ENCODE measurements at places on chromosomes 7 and 10.

DNA sequence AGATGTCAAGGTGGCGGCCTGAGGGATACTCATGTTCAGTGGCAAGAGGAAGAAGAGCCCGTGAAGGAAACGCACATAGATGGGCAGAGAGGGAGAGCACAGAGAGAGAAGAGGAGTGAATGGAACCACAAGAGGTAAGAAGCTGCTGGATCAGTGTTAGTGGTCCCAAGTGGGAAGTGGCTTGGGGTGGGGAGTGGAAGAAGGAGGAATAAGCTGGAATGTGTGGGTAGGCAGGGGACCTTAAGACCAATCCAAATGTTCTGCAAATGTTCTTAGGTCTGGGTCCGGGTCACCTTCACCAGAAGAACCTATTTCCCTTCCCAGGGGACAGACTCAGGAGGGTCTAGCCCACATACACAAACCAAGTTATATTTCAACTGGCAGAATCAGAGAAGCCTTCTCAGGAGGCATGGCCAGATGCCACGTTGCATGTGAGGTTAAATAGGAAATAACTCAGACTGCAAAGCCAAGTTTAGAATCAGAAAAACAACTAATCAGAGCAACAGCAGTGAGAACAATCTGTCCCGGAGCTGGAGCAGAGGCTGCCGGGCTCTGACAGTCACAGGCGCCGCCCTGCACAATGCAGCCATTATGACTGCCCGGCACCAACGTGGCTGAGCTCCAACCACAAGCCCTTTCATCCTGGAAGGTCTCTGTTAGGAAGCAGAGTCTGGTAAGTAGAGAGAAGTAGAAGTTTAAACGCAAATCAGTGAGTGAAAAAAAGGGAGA, 78.6 kb upstream of the ARMC3 start:
- no peak for DNase-seq

DNA sequence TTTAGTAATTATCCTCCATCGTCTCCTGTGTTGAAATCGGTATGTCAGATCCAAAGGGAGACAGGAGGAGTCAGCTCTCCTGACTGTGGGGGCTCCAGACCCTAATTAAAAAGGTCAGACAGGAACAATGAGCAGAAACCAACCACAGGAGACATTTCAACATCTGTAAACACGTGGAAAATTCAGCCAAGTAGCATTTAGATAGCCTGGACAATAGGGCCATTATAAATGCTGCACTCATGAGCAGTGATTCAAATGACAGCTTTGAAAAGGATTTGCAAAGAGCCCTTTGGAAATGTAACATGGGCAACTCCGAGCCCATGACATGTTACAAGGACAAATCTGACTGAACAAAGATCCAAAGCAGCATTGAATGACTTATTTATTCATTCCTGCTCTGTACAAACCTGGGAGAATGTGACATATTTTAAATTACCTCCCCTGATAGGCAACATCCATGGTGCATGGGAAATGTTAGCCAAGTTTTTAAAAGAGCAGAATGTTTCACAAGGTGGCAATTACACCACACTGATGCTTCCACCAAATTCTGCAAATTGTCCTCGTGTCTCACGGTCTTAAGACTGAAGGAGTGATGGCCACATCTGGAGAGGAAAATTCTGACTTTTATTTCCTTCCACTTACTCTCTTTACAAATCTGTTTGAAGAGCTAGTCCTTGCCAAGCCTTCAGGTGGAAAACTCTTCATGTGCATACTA, 113.3 kb upstream of the KMT2E start:
- DNase-seq = no peak

DNA sequence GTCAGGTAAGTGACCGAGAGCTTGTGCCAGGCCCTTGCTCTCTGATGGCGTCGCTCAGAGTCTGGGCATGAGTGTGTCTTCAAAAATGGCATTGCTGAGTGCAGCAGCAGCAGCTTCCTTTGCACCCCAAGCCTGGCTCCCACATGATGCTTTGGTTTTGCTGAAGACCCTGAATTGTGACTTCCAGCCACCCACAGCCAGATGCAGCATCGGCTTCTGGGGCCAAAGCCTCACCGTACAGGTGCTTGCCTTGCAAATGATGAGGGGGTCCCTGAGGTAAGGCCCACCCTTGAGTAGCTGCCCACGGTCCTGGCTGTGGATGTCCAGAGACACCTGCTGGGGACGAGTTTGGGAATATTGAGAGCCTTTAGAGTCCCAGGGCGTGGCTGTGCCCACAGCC, 57.9 kb downstream of the JAKMIP3 start:
- DNase-seq = no peak

DNA sequence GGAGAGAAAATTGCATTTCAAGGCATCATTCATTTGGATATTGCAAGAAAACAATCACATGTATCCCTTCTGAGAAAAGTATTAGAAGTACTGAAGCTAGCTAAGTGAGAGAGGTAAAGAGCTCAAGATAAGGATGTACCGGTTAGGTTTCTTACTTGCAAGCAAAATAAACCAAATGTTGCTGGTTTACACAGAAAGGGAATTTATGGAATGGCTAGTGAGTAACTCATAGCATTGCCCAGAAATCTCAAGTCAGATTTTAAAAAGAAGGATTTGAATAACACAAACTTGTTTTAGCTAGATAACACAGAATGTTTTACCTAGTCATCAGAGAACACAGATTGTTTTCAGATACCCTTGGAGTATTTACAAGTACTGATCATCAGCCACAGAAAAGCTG, 30.6 kb downstream of the KLHL7 start:
- no peak for DNase-seq

DNA sequence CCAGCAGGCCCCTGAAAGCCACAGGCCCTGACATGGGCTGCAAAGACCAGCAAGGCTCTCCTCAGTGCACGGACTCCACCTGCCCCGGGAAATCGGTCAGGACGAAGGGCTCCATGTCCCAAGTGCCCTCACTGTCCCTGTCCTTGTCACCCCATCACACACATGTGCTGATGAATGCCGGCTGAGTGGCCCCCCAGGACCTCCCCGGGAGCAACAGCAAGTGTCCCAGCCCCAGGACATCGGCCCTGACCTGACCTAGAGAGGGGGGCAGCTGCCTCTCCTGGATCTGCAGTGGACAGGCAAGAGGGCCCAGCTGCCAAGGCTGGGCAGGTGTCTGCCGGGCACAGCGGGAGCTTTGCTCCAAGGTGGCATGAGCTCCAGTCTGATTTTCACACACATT, 49.8 kb downstream of the STK32C start:
- no peak for DNase-seq

GRCh38 chr7:70317356-70317755, 719.1 kb downstream of the AUTS2 start:
- DNase-seq = no peak

GRCh38 chr10:71076473-71077142, 135.8 kb upstream of the UNC5B start:
- DNase-seq = peak; percentile 83

DNA sequence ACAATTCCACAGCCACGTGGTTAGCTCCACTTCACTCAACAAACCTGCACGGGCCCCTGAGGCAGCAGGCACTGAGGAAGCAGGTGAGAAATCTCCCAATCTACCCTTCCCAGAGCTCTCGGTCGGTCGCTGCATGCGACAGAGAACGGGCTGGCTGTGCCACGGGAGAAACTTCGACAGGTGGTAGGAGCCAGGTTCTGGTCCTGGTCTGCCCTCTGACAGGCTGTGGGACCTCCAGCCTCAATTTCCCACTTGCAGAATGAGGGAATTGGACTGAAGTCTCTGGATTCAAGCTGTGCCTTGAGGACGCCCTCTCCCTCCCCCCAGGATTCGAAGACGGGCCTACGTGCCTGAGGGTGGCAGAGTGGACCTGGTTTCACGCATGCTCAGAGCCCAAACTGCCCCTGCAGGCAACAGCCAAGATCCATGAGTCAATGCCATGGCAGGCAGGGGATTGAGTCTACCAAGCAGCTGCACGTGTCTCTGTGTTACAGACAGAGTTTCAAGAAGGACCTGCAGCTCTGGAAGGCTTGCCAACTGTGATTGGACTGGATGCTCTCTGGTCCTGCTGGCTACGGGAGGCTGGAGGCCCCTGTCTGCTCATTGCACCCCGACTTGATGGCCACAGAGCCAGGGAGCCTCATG, 215.0 kb downstream of the USP6NL start:
- DNase-seq = peak; percentile 87

GRCh38 chr7:103048833-103049232, 25.8 kb downstream of the FBXL13 start:
- DNase-seq = no peak

- DNase-seq = no peak
These were observed 34.8 kb upstream of the ARHGAP22 start for GRCh38 chr10:48639632-48640031.

DNA sequence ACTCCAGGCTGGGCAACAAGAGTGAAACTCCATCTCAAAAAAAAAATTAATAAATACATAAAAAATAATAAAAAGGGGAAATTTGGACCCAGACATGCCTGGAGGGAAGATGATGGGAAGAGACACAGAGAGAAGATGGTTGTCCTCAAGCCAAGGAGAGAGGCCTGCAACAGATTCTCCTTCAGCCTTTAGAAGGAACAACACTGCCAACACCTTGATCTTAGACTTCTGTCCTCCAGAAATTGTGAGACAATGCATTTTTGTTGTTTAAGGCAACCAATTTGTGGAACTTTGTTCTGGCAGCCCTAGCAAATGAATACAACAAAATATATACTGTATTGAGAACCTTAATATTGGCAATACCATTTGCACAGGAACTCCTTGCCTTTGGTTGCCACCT, 180.3 kb upstream of the TNS3 start:
- DNase-seq = no peak

GRCh38 chr10:4048236-4048864, 263.3 kb upstream of the KLF6 start:
- no peak for DNase-seq

- DNase-seq = no peak
These were observed 227.2 kb upstream of the KIAA1217 start for GRCh38 chr10:23981520-23982309.

- no peak for DNase-seq
These were observed 39.7 kb upstream of the HPS1 start for GRCh38 chr10:98486421-98486820.

DNA sequence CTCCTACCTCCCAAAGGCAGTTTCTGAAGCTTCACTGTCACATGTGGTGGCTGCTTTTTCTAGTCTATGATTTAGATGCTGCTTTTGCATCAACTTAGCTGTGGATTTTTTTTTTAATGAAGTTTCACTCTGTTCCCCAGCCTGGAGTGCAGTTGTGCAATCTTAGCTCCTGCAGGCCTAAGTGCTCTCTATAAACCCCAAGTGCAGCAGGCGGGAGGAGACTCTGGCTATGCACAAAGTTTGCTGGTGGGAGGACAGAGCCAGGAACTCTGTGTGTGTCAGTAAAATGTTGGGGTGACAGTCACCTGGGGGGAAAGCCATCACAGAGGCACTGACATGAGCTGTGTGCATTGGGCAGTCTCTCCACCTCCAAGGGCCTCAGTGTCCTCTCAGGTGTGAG, 138.8 kb upstream of the FAM20C start:
- peak; percentile 45 for DNase-seq

DNA sequence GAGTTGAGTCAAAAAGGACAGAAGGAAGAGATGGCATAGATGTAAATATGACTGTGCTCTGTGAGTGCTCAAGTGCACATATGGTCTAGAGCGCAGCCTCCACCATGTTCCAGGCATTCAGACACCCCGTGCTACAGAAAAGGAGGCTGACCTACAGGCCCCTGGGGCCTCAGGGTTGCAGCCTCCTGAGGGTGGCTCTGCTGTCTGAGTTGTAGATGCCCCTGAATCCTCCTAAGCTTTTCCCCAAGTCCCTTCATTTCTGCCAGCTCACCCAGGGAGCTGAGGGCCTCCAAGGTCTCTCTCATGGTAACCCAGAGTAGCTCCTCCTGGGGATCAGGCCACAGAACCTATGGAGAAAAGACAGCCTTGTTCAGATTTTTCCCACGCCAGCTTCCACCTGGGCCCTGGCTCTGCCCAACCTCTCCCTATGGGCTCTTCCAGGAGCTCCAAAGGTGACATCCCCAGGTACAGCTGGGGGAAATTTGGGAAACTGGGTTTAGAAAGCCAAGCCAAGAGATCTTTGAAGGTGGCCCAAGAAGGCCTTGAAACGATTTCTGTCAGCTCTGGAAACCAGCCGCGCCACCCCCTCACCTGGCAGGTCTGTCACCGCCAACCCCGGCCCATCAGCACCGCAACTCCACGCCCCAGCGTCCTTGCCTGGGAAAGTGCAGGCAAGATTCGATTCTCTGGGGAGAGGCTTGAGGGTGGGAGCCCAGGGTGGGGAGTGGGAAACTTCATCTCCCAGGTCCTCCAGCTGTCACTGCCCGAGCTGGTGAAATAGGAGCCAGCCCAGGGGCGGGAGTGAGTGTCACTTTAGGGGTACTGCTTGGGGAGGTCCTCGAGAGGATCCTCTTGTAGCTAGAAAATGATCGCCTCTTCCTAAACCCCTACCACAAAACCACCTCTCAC, 2.4 kb downstream of the ZNF467 start:
- DNase-seq = no peak

- no peak for DNase-seq
These were observed 2.2 kb downstream of the DLX6 start for GRCh38 chr7:97007583-97007861.

- no peak for DNase-seq
These were observed 126.9 kb downstream of the SLC16A9 start for GRCh38 chr10:59582780-59583179.

DNA sequence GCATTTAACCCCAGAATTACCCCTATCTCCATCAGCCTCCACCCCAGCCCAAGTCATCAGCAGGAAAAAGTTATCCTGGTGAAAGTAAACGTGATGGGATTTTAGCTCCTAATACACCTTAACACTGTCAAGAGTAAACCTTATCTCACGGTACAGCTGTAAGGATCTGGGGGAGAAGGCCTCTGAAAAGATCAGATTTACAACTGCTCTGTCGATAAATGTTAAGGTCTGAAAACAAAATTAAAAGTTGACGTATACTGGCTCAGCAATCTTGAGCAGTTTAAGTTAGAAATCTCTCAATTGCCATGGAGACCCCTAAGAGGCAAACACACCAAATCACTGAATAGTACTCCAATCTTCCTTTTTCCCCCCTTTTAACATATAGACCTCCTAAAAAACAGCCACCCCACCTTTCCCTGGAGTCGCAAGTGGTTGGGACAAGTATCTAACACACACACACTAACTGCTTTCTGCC, 6.1 kb downstream of the SKAP2 start:
- no peak for DNase-seq

GRCh38 chr10:48526846-48527505, 77.9 kb downstream of the ARHGAP22 start:
- DNase-seq = no peak

Data from mesenteric fat pad (tissue), 1 donor.